ENCODE measurements at places on chromosomes 13 and 19.
A peak's percentile ranks its signal among the peaks of the same experiment; 100 is the strongest.

DNA sequence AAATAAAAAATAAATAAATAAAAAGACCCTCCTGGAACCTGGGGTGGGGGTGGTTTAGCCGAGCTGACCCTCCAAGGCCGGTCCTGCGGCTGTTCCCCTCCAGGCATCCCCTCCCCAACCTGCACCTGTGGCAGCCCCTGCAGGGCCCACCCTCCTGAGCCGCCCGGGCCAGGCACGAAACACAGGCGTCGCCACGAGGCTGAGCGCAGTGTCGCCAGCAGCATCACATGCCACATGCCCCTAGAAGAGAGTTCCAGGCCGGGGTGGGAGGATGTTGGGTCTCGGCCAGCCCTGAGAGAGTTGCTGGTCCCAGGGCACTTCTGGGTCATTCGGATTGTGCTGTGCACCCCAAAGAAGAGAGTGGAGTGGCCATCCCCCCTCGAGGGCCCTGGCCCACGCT, 82.0 kb downstream of the KDM4B start:
- DNase-seq = no peak

DNA sequence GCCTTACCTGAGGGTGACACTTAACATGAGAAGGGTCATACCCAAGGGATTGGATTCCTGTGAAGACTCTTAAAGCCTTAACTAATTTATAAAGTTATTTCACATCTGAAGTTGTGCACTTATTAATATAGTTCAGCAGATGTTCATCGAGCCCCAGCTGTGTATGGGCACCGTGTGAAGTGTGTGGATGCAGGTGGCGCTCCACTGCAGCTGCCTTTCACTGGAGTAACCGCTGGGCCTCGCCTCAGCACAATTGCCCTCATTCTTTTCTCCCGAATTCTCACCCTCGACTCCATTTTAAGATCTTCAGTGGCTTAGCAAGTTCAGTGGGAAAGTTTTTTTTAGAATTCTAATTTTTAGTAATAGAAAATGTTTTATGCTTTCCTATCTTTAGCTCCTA, 66.2 kb downstream of the DPY19L3 start:
- DNase-seq = no peak

GRCh38 chr19:12723641-12724426, at the start of gene TNPO2:
TNPO2 (minus strand) TSS chr19:12723932; CDS start chr19:12720977, 2,955 bp downstream.
- DNase-seq = peak; percentile 46

- no peak for DNase-seq
These were observed 57.0 kb downstream of the SLC10A2 start for GRCh38 chr13:103009051-103009840.

- no peak for DNase-seq
These were observed 12.7 kb downstream of the NPAS1 start for GRCh38 chr19:47032171-47032811.

GRCh38 chr19:10419646-10420443, 493 bp upstream of the PDE4A start:
- DNase-seq = no peak

- no peak for DNase-seq
These were observed 31.6 kb downstream of the CEBPA start for GRCh38 chr19:33270769-33271168.

- peak; percentile 96 for DNase-seq
These were observed 25.3 kb downstream of the CAPN12 start for GRCh38 chr19:38718747-38719543.

DNA sequence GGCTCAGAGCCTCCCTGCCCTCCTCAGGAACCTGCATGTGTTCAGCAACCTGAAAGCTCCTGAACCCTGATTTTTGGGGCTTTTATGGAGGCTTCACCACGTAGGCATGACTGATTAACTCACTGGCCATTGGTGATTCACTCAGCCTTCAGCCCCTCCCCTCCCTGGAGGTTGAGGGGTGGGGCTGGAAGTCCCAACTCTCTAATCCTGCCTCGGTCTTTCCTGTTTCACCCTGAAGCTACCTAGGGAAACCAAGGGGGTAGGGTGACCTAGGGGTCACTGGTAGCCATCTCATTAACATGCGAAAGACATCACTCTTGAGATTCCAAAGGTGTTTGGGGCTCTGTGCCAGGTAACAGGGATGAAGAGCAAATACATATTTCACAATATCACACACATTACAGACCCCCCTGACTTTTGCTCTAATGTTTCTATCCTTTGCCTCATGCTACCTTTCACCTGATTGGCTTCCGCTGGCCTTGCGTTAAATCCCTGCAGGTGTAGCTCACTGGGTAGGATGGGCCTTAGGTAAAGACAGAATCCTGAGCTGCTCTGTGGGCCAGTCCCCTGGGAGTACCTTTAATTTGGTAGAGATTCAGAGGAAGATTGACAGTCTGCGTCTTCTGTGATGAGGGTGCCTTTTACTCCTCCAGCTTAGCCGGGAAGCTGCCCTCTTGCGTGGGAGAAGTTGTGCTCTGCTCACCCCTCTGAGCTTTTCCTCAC, 260.6 kb downstream of the ATP8A2 start:
- DNase-seq = no peak

GRCh38 chr13:71610876-71611275, 256.1 kb downstream of the DACH1 start:
- no peak for DNase-seq
